ENCODE measurements at places on chromosomes 13 and 19. TPM values are rescaled to one million over a fixed set of nuclear protein-coding genes. Genes with fewer than 3 reads are reported as not detected.
A peak's percentile ranks its signal among the peaks of the same experiment; 100 is the strongest.

DNA sequence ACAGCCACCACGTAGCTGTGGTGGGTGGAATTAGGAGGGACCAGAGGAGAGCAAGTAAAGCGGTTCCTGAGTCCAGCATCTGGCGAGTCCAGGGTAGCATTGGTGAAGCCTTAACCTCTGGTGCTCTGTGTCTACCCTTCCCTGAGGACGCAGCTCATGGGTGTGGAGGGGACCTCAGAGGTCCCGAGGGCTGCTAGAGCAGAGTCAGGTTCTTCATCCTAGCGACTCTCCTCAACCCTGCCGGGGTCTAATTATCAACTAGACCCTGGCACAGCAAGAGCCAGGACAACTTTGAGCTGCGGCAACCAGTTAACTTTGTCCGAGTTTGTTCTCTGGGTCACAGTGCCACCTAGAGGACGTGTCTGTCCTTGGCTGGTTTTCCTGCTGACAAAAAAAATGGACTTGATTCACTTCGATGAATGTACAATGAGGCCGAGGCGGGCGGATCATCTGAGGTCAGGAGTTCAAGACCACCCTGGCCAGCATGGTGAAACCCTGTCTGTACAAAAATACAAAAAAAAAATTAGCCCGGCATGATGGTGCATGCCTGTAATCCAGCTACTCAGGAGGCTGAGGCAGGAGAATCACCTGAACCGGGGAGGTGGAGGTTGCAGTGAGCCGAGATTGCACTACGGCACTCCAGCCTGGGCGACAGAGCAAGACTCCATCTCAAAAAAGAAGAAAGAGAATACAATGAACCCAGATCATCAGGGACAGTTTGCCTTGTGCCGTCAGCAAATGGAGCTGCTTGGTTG lies 25.0 kb downstream of the TSSK6 start:
- H3K36me3 ChIP-seq: peaks cover 11% of the 10 kb centered on the region
- H3K27ac ChIP-seq: peak overlapping the region; percentile 96
- peaks cover 46% of the 10 kb centered on the region for H3K4me1 ChIP-seq
- DNase-seq: peak; percentile 93

GRCh38 chr19:30111021-30111855 lies 169.2 kb downstream of the URI1 start:
- no peaks in the 10 kb centered on the region for H3K4me1 ChIP-seq
- H3K36me3 ChIP-seq: no peaks in the 10 kb centered on the region
- H3K27me3 ChIP-seq: no peaks in the 10 kb centered on the region
- H3K27ac ChIP-seq: no peak overlapping the region

DNA sequence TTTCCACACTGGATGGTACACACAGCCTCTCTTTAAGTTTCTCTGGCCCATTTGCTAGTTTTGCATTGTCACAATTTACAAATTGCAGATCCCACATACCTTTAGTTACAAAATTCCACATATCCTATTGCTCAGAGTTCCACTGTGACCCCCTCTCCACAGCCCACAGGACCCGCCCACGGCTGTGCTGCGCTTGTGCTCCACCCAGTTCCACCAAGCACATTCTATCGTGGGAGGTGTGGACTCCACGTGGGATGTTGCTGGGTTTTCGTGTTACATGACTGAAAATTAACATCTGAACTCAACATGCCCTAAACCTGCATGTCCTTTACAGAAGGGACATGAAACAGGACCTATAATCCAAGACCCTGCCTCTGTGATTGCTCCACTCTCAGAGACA lies 423.0 kb downstream of the IRS2 start:
- H3K4me3 ChIP-seq: no peak overlapping the region
- peaks cover 3% of the 10 kb centered on the region for H3K27me3 ChIP-seq
- DNase-seq: no peak

- no peak overlapping the region for H3K4me3 ChIP-seq
- no peak for DNase-seq
These were observed 2.8 kb downstream of the TINCR start for GRCh38 chr19:5564930-5565329.

GRCh38 chr19:7832781-7833180 lies 2.8 kb downstream of the EVI5L start:
- no peak overlapping the region for H3K4me3 ChIP-seq
- H3K27ac ChIP-seq: no peak overlapping the region
- H3K4me1 ChIP-seq: peaks cover 18% of the 10 kb centered on the region
- H3K27me3 ChIP-seq: peaks cover 2% of the 10 kb centered on the region

DNA sequence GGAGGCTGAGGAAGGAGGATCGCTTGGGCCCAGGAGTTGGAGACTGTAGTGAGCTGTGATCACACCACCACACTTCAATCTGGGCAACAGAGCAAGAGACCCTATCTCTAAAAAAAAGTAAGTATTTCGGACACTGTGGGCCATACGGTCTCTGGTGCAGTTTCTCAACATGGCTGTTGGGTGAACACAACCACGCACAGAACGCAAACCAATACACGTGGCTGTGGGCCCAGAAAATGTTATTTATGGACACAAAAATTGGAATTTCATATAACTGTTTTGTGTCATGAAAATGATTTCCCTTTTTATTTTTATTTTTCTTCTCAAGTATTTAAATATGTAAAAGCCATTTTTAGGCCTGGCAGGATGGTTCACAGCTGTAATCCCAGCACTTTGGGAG lies 19.5 kb downstream of the LDLR start:
- H3K36me3 ChIP-seq: peaks cover 57% of the 10 kb centered on the region
- H3K27me3 ChIP-seq: no peaks in the 10 kb centered on the region
- H3K27ac ChIP-seq: no peak overlapping the region
- no peak overlapping the region for H3K4me3 ChIP-seq
- H3K4me1 ChIP-seq: no peaks in the 10 kb centered on the region
- DNase-seq: no peak

- H3K27me3 ChIP-seq: no peaks in the 10 kb centered on the region
- no peak for DNase-seq
- no peak overlapping the region for H3K4me3 ChIP-seq
- no peaks in the 10 kb centered on the region for H3K4me1 ChIP-seq
- no peak overlapping the region for H3K27ac ChIP-seq
These were observed 1135.3 kb downstream of the SLITRK5 start for GRCh38 chr13:88806438-88806837.

- peaks cover 5% of the 10 kb centered on the region for H3K36me3 ChIP-seq
- peak; percentile 68 for DNase-seq
These were observed 3.4 kb downstream of the PBX4 start for GRCh38 chr19:19615086-19615485.

DNA sequence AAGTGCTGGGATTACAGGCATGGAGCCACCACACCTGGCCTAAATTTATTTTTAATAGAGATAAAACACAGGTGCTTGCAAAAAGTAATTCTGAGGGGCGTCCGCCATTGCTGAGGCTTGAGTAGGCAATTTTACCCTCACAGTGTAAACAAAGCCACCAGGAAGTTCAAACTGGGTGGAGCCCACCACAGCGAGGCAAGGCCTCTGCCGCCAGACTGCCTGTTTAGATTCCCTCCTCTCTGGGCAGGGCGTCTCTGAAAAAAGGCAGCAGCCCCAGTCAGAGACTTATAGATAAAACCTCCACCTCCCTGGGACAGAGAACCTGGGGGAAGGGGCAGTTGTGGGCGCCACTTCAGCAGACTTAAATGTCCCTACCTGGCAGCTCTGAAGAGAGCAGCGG lies 50.7 kb downstream of the B3GLCT start:
- no peaks in the 10 kb centered on the region for H3K4me1 ChIP-seq
- no peak overlapping the region for H3K4me3 ChIP-seq
- H3K27ac ChIP-seq: no peak overlapping the region

The ZNF253 gene
- 6.1 TPM for total RNA-seq

The EFNA2 gene
- not detected for total RNA-seq

The PODNL1 gene
- 0.29 TPM for total RNA-seq

The TBC1D17 gene
- 32.4 TPM for total RNA-seq

All from activated naive CD4-positive, alpha-beta T cell treated with anti-CD3 and anti-CD28 coated beads for 36 hours (primary cell).